ENCODE measurements at places on chromosomes 5 and 9. TPM values are rescaled to one million over a fixed set of nuclear protein-coding genes. Genes with fewer than 3 reads are reported as not detected.

Gene PCDHA12
- polyA plus RNA-seq: 1.1 TPM

Gene CAMK2A
- 0.90 TPM for polyA plus RNA-seq

Gene ANKRD34B
- not detected for polyA plus RNA-seq

Gene SURF6
- polyA plus RNA-seq: 16.8 TPM

Gene GLDC
- 79.7 TPM for polyA plus RNA-seq

Gene TMEFF1
- not detected for polyA plus RNA-seq

Gene GMCL2
- polyA plus RNA-seq: not detected

GRCh38 chr9:16879416-16879815 lies 8.9 kb upstream of the BNC2 start:
- no peak for DNase-seq

- DNase-seq: no peak
Observed at GRCh38 chr5:150578781-150579461, 61.5 kb upstream of the SYNPO start.

DNA sequence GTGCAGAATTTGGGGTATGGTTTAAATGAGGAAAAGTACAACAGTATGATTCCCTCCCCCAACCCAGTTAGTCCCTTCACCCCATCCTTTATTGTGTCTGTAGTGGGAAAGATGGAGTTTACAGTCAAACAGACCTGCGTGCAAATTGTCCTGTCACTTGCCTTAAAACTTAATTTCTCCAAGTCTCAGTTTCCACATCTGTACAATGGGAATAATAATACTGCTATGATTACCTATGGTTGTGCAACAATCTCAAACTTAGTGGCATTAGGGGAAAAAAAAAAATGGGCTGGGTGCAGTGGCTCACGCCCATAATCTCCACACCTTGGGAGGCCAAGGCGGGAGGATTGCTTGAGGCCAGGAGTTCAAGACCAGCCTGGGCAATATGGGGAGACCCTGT lies 35.8 kb upstream of the CTNNA1 start:
- no peak for DNase-seq

DNA sequence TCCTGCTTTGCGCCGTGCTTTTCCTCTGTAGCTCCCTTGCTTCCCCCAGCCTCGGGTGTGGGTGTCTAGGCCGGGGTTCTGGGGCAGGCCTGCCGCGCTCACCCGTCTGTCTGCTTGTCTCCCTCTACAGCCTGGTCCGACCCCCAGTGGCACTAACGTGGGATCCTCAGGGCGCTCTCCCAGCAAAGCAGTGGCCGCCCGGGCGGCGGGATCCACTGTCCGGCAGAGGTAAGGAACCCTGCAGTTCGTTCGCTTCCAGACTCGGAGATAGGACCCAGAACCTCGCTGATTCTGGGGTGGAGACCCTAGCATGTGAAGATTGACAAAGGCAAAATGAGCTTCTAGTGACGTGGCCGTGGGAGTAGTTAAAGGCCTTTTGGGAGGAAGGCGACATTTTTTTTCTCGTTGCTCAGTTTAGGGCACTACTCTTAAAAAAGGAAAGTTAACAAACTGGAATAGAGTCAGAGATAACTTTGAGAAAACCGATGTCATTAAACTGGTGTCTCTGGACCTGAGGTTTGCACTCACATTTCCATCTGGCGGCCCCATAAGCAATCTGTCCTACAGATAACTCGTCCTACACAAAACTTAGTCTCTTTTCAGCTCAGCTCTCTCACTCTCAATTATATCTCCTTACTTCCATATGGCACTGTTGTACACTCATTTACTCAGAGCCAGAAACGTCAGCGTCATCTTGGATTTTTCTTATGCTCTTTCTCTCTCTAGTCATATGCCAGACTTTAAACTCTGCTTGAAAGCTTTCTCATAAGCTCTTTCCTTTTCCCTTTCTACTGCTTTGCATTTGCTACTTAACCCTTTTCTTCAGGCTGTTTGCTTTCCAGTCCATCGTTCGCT lies 561 bp downstream of the SEC61B start:
- no peak for DNase-seq

DNA sequence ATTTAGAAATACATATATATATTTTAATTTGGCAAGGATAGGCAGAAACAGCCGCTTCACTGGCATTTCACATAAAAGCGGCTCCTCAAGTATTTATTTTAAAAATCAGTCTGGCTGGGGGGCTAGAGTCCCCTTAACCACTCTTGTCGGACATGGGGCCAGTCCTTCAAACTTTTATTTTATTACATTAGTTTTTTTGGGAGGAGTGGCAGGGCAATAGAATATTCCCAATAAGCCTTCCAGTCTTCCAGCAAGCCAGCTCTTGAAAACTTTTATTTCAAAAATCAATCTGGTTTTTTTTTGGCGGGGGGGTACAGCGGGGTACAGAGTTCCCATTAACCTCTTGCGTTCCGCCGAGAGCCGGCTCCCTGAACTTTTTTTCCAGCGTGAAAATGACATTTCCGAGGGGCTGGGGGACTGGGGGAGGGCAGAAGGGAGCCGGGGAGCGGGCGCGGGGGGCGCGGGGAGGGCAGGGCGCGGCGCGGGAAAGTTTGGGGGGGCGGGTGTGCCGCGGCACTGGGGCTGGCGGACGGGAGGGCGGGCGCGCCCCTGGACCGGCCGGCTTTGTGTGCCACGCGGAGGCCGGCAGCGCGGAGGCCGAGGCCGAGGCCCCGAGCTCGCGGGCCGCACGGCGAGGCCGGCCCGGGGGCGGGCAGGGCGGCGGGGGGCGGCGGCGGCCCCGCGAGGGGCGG lies 504 bp upstream of the ZNF618 start:
- no peak for DNase-seq

- DNase-seq: no peak
Observed at GRCh38 chr5:14824499-14824898, 47.1 kb downstream of the ANKH start.

- DNase-seq: no peak
Observed at GRCh38 chr5:133336969-133337410, 275.4 kb downstream of the FSTL4 start.

All from kidney (tissue), 22 donors.